ENCODE measurements at places on chromosomes 1 and 21. TPM values are rescaled to one million over a fixed set of nuclear protein-coding genes. Genes with fewer than 3 reads are reported as not detected.

The IGSF8 gene
- total RNA-seq = 69.9 TPM

The OXCT2 gene
- total RNA-seq = 1.8 TPM

The TDRD10 gene
- total RNA-seq = not detected

The NRIP1 gene
- total RNA-seq = 22.0 TPM

The GNG4 gene
- total RNA-seq = under 0.01 TPM

The OR2L8 gene
- total RNA-seq = not detected

The CGN gene
- total RNA-seq = not detected

The PRMT2 gene
- 180 TPM for total RNA-seq

The DMBX1 gene
- total RNA-seq = not detected

The SH2D5 gene
- 1.0 TPM for total RNA-seq

The SV2A gene
- 27.3 TPM for total RNA-seq

The RAB7B gene
- total RNA-seq = 6.5 TPM

The UTS2 gene
- total RNA-seq = not detected

The RHBDL2 gene
- 0.91 TPM for total RNA-seq

The NTRK1 gene
- 0.07 TPM for total RNA-seq

The FAM20B gene
- total RNA-seq = 61.5 TPM

The ADGRL2 gene
- 378 TPM for total RNA-seq

The SLC26A9 gene
- total RNA-seq = not detected

The USP48 gene
- 46.3 TPM for total RNA-seq

The CREB3L4 gene
- total RNA-seq = 3.9 TPM

The OR2M3 gene
- not detected for total RNA-seq

The SELENBP1 gene
- total RNA-seq = 59.5 TPM

The NT5C1A gene
- not detected for total RNA-seq
